ENCODE measurements at places on chromosomes 16 and 17.

GRCh38 chr17:7943291-7943690, 11.3 kb downstream of the CNTROB start:
- no peak for DNase-seq

- DNase-seq, result no peak
Observed at GRCh38 chr17:48513097-48513496, 17.7 kb downstream of the HOXB1 start.

DNA sequence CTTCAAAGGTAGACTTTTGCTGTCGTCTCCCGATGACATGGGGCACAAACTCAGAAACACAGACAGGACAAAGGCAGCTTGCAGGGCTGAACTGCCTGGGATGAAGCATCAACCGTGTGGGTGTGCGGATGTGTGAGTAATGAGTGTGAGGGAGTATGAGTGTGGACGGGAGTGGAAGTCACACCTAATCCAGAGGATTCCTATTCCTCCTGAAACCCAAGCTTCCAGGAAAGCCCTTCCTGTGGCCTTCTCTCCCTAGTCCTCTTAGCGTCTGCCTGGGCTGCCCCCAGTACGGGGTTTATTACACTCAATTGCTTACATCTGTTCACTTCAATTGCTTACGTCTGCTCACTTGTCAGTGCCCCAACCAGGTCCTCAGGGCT, 2.3 kb upstream of the IL4R start:
- DNase-seq, result peak; percentile 45

DNA sequence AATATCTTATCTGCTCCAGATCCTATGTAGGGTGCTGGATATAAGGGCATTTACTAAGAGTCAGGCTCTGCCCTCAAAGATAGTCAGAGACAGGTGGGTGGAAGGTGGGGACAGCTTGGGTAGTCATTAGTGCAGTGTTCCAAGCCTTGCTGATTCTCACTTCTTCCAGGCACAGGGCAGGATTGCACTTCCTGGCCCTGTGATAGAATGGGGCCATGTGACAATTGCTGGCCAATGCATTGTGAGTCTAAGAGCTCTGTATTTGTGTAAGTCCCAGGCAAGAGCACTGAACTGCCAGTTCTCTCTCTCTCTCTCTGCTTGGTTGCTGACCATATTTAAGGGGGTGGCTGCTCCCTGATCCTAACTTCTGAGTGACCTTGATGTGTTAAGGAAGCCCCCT, 112.1 kb downstream of the C16orf78 start:
- no peak for DNase-seq

- DNase-seq, result no peak
Observed at GRCh38 chr17:69702078-69702477, 287.6 kb downstream of the MAP2K6 start.

DNA sequence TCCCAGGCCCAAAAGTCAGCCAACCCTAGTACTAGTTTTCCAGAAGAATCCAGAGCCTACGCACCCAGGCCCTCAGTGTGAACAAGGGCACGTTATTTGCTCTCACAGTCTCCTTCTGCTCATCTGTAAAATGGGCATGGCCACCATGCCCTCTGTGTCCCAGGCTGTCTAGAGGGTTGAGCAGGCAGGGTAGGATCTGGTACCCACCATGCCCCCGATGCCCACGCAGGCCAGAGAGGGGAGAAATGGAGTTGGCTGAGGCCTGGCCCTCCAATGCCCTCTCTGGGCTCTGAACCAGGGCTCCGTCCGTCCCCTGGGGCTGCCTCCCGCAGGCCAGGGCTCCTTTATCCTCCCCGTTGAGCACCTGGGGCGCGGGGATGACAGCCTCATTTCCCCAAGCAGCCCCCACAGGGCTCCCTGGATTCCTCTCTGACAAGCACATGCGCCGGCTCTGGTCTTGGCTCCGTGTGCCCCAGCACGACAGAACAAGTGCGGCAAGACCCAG, 9.1 kb upstream of the BAHCC1 start:
- DNase-seq, result no peak

GRCh38 chr16:86308514-86308913, 201.8 kb upstream of the FOXF1 start:
- DNase-seq, result no peak

GRCh38 chr16:84617791-84618580, at the start of gene COTL1:
Gene COTL1, minus strand, starts transcription at chr16:84618078. Its CDS starts 164 bp downstream, at chr16:84617914.
- DNase-seq, result peak; percentile 100

- no peak for DNase-seq
Observed at GRCh38 chr16:72508191-72508590, 336.2 kb upstream of the PMFBP1 start.

DNA sequence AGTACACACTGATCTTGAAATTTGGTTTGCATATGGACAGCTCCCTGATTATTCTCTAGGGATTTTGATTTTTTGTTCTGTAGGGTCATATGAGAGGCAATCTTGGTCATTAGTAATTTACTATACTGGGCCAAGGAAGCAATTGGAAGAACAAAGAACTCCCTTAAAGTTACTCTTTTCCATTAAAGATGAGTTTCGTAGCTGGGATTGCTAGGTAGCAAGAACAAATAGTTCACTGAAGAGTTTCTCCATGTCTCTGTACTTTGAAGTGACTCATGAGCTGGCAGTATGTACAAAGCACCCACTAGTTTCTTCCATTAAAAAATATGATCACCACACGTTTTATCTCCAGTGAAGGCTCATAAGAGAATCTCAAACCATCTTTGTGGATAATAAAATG, 6.2 kb upstream of the BCAS3 start:
- DNase-seq, result no peak

DNA sequence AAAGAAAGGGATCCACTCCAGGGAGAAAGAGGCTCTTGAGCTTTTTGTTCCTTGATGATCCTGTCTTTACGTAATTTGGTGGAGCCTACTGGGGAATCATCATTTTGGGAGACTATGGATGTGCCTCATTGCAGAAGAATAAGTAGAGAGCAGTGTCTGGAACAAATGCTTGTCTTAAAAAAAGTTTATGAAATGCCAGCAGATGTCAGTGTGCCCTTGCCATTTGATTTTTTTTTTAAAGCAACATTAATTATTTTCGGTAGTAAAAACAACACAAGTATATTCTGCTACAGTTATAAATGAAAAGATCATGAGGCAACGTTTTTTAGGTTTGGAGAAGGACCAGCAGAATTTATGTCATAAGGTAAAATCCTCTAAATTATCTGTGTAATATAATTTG, 934.8 kb upstream of the EEF2KMT start:
- no peak for DNase-seq

GRCh38 chr17:76000755-76001521, at the start of gene CDK3:
Gene CDK3, plus strand, starts transcription at chr17:76000855. Its CDS starts 571 bp downstream, at chr17:76001426.
- DNase-seq, result no peak

GRCh38 chr16:57663436-57663835, 4.7 kb upstream of the ADGRG3 start:
- no peak for DNase-seq

GRCh38 chr16:84471316-84471715, 33.1 kb downstream of the MEAK7 start:
- no peak for DNase-seq

DNA sequence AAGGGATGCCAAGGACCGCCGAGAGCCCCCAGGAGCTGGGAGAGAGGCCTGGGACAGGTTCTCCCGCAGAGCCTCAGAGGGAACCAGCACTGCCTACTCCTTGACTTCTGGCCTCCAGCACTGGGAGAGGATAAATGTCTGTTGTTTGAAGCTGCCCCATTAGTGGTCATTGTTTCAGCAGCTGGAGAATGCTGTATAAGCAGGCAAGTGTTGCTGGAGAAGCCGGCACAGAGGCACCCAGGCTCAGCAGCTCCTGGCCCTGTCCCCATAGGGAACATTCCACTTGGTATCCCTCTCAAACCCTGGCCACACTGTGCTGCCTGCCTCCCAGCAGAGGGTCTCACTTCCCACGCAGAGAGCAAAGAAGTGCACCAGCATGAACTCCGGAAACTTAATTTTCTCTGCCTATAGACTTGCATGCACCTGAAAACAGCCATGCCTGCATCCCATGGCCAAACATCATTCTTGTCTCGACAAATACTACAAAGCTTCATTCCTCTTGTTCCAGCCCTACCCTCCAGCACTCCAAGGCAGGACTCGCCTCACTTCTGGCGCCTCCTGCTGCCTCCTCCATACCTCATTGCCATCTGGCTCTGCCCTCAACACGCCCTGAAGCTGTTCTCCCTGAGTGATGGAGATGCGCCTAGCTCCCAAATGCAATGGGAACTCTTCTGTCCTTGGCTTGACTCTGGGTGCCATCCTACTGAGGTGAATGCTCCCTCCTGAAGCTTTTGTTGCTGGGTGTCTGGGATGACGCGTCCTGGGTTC, 88.1 kb downstream of the DNAH17 start:
- no peak for DNase-seq

- no peak for DNase-seq
Observed at GRCh38 chr17:74215342-74215727, 2.0 kb downstream of the TTYH2 start.

DNA sequence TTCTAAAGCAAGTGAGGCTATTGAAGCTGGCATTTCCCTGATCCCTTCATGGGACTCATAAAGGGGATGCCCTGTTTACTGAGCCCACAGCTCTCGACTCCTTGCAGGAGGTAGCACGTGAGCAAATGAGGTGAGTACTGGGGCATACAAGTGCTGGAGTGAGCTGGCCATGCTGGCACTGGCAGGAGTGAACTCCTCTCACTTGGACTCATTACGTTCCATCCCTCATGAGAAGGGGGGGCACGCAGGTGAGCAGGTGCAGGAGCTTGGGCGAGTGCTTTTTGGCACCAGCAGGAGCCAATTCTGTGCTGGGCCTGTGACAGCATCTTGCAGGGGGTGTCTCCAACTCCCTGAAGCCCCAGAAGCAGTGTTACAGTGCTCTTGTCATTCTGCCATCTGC, 337.1 kb upstream of the CA10 start:
- DNase-seq, result no peak

DNA sequence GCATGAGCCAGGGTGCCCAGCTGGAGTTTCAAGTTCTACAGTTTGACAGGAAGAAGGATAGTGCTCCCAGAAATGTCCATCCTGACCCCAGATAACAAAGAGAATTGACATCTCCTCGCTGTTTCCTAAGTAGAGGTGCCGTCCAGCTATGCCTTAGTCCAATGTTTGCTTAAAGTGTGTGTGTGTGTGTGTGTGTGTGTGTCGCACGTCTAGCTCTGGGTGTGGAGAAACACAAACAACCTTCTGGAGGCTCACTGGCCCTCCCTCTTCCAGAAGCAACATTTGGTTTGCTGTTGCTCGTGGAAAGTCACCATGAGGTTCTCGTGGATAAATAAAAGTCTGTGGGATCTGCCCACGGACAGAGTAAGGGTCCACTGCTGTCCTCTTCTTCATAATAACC, 22.1 kb downstream of the EMP2 start:
- DNase-seq, result no peak

GRCh38 chr17:18025241-18025944, 13.6 kb downstream of the ATPAF2 start:
- peak; percentile 97 for DNase-seq

DNA sequence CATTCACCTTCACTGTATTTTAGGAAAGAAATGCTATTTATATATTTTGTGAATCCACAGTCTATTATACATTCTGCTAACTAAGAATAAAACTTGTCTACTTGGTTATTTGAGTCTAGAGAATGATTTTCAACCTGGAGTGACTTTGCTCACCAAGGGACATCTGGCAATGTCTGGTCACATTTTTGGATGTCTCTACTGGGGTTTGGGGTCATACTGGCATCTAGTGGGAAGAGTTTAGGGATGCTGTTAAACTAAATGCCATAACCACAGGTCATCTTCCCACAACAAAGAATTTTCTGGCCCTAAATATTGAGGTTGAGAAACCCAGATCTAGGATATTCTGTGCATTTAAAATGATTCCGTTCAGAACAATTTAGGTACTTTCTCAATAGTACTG, 26.0 kb downstream of the KCNJ16 start:
- DNase-seq, result no peak

- no peak for DNase-seq
Observed at GRCh38 chr17:58382872-58383242, 30.9 kb upstream of the SUPT4H1 start.

GRCh38 chr17:48335858-48336500, 94.0 kb downstream of the SKAP1 start:
- DNase-seq, result peak; percentile 72

DNA sequence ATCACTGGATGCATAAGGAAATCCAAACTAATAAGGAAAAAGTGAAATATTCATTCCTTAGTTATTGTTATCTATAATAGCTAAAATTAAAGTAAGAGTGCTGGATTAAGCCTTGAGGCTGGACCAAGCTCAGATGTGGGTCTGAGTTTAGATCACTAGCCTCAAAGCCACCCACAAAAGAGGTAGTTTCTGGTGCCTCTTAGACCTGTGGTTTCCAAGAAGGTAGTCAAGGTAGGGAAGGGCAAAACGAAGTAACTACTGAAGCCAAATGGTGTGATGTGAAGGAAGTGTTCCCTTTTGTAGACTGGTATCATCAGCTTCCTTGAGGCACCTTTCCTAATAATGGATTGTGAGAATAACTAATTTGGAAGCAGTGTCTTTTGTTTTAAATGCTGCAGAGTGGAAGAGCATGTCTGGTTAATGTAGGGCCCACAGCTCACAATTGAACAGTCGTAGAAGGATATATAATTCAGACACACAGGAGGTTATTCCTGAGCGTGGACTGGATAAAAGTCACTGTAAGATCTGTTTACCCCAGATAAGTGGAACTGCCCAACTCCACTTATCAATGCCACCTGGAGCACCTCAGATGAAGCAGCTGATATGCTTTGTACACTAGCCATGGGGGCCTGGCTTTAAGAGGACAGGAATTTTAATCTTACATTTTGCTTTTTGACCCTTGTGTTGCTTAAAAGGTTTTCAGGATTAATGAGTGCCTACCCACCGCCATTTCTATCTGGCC, 31.7 kb upstream of the LCMT1 start:
- DNase-seq, result no peak

GRCh38 chr17:69567130-69567529, 152.6 kb downstream of the MAP2K6 start:
- DNase-seq, result no peak

- no peak for DNase-seq
Observed at GRCh38 chr17:49508061-49508865, 13.2 kb downstream of the NGFR start.

DNA sequence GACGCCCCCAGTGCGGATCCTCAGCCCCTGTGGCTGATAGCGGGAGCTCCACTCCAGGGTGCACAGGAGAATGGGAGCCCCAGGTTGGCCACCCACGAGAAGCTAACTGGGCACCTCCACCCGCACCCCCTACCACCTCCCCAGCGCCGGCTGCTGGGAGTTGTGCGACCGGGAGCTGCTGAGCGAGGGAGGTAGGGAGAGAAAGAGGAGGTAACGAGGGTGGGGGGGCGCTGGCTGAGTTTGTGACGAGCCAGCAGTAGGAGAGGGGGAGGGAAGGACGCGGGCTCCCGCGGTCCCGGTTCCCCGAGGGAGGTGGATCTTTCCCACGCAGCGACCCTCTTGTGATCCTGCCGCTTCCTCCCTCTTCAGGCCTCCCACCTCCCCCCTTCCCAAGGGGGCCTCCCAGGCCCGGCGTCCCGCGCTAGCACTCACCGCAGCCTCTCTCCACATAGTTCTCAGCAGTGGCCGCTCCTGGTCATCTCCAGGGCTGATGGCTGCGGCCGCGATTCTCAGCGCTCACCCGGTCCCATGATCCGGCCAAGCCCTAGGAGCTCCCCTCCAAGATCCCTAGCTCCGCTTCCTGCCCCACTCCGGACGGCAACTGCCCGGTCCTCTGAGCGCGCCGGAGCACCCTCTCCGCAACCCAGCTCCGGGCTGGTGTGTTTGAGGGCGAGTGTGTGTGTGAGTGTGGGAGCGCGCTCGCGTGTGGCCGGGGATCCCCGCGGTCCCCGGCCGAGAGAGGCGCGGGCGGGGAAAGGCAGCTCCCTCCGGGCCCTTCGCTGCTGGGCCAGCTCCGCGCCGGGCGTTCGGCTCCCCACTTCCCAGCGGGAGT, at the start of gene GRIN2A:
Gene GRIN2A (minus strand): TSS at position 207 of the 832 bp plus-strand sequence. CDS start 2,017 bp downstream, outside the sequence.
- DNase-seq, result peak; percentile 56

- no peak for DNase-seq
Observed at GRCh38 chr17:28777178-28777577, 33.4 kb downstream of the TRAF4 start.

- no peak for DNase-seq
Observed at GRCh38 chr17:6023036-6023831, 46.9 kb upstream of the WSCD1 start.
